Transverse colon (tissue), 4 donors: ENCODE measurements at places on chromosomes 7 and 10. TPM values are rescaled to one million over a fixed set of nuclear protein-coding genes. Genes with fewer than 3 reads are reported as not detected.

Gene GALNT17
- 6.6 TPM for total RNA-seq

Gene PNLIPRP3
- not detected for total RNA-seq

Gene GNAT3
- not detected for total RNA-seq

Gene HABP2
- total RNA-seq = not detected

Gene AKR1D1
- total RNA-seq = not detected

Gene LRMDA
- total RNA-seq = 2.2 TPM

Gene PRF1
- total RNA-seq = 0.80 TPM

GRCh38 chr10:46323176-46323575 lies 36.4 kb downstream of the ANTXRL start:
- no peak overlapping the region for H3K27ac ChIP-seq
- H3K36me3 ChIP-seq = no peaks in the 10 kb centered on the region
- H3K4me3 ChIP-seq = no peak overlapping the region
- no peak for DNase-seq
- H3K27me3 ChIP-seq = no peaks in the 10 kb centered on the region
- peaks cover 16% of the 10 kb centered on the region for H3K4me1 ChIP-seq

DNA sequence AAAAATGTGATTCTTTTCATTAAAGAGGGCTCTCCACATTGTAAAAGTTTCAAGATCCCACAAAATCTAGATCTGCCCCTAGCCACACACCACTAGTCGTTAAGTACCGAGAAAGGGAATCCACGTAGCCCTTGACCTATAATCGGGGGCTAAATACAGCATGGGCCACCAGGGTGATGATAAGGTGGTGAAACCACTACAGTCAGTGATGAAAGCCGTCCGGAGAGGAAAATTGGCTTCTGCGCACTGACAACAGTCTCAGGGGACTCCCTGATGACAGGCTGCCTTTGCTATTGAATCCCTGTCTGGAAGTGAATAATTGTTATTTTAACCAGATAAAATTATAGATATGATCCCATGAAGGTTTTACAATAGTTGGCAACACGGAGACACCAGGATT lies 4.6 kb downstream of the TECTB start:
- no peak overlapping the region for H3K27ac ChIP-seq
- H3K4me1 ChIP-seq = no peaks in the 10 kb centered on the region
- no peak overlapping the region for H3K4me3 ChIP-seq
- no peaks in the 10 kb centered on the region for H3K36me3 ChIP-seq
- H3K27me3 ChIP-seq = no peaks in the 10 kb centered on the region

GRCh38 chr7:38222481-38223096 lies 44.5 kb downstream of the STARD3NL start:
- DNase-seq = no peak
- no peaks in the 10 kb centered on the region for H3K36me3 ChIP-seq
- peak overlapping the region; percentile 25 for H3K27ac ChIP-seq
- no peaks in the 10 kb centered on the region for H3K4me1 ChIP-seq
- H3K4me3 ChIP-seq = no peak overlapping the region

DNA sequence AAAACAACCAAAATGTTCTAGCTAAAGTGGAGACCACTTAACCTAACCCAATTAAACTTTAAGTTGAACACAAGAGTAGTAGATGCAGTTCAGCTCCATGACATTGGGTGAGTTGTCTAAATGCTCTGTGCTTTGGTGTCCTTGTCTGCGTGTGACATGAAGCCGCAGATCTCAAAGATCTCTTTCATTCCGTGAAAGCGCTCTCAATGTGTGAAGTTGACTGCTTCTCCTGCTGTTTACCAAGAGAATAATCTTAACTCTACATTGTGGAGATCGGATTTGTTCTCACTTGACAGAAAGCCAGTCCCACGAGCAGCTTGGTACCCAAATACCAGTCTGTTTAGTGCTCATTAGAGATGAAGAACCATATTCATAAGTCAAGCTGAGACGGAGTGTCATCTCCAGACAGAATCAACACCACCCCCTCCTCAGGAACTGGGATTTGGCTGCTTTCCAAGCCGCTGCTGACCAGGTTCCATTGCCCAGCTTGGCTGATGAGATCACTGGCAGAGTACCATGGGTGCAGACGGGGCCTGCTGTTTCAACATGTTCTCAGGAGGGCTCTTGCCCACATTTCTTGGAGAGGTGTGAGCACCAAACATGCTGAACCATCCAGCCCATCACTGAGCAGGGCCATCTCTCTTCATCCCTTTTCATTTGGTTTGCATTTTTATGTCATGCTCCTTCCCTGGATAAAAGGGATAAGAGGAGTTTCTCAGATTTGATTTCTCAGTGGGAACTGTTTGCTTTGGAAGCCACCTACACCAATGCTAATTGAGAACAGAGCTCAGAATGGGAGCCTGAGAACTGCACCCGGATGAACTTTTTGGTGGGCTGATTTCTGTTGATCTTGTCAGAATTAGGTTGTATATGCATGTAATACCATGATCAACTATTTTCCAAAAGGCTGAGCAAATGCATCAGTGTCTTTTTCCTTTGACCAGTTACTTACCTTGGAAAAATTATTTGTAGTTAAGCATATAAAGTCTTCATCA lies 95.8 kb upstream of the AGBL3 start:
- no peak overlapping the region for H3K4me3 ChIP-seq
- peaks cover 6% of the 10 kb centered on the region for H3K27me3 ChIP-seq
- no peaks in the 10 kb centered on the region for H3K36me3 ChIP-seq
- DNase-seq = no peak
- peak overlapping the region; percentile 85 for H3K27ac ChIP-seq
- H3K4me1 ChIP-seq = peaks cover 36% of the 10 kb centered on the region
